ENCODE measurements at places on chromosomes 6 and 20. TPM values are rescaled to one million over a fixed set of nuclear protein-coding genes. Genes with fewer than 3 reads are reported as not detected.

The LRRN4 gene
- 0.26 TPM for total RNA-seq

The PI16 gene
- total RNA-seq = under 0.01 TPM

The TFAP2A gene
- not detected for total RNA-seq

The DDO gene
- total RNA-seq = 0.65 TPM

The VWA7 gene
- total RNA-seq = not detected

The NOTCH4 gene
- total RNA-seq = 3.2 TPM

The MOG gene
- total RNA-seq = not detected

The TRIM10 gene
- total RNA-seq = not detected

The RAET1L gene
- total RNA-seq = not detected

The HLA-DOA gene
- 0.16 TPM for total RNA-seq

The ALDH5A1 gene
- 0.64 TPM for total RNA-seq

The FOXQ1 gene
- 0.39 TPM for total RNA-seq

The FAM162B gene
- total RNA-seq = 31.2 TPM

All from epithelial cell of alveolus of lung (primary cell).